ENCODE measurements at places on chromosomes 3 and 15.

- ATAC-seq, result no peak
Measured at GRCh38 chr3:167843886-167844285, 108.4 kb downstream of the SERPINI1 start.

DNA sequence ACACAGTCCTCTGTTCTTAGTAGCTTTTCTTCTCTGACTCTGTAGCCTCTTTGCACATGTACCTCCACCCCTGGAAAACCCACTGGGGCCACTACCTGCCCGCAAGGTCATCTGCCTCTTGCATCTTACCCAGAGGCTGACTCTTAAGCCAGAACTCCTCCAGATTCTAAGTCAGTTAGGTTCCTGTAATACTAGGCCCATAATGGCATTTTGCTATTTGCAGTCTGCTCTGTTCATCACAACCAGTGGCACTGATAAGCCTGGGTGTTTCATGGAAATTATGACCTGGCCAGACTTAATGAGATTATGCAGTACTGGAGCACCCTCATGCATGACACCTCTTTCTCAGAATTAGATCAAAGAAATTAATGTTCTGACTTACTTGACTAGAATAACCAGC is 31.7 kb upstream of the ATG7 start:
- ATAC-seq, result no peak

DNA sequence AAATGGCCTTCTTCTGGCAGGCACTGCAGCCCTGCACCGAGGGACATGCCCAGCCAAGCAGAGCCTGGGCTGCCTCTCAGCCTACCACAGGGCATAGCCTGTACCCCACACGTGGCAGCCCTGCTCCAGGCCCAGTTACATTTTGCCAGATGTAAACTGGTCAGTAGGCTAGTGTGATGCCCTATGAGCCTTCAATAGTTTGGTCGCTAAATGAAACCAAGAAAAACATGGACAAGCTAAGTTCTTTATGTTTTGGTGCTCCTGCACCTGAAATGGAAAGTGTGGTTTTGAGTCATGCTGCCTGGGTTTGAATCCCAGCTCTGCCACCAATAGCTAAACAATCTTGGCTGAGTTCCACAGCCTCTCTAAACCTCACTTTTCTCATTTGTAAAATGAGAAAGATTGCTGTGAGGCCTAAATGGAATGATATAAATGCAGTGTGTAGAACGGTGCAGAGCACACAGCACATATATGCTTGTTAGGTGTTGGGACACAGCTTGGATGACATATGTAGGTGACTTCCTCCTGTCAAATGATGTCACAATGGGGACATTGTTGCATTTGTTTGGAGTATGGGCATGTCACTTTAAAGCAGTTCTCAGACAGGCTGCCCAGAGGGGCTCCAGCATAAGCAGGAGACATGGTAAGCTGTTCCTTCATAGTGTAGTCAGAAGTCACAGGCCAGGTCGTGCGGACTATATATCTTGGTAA is 57.4 kb downstream of the ZBTB38 start:
- peak; percentile 32 for ATAC-seq

GRCh38 chr15:39285663-39286062 is 295.2 kb upstream of the THBS1 start:
- ATAC-seq, result peak; percentile 57

DNA sequence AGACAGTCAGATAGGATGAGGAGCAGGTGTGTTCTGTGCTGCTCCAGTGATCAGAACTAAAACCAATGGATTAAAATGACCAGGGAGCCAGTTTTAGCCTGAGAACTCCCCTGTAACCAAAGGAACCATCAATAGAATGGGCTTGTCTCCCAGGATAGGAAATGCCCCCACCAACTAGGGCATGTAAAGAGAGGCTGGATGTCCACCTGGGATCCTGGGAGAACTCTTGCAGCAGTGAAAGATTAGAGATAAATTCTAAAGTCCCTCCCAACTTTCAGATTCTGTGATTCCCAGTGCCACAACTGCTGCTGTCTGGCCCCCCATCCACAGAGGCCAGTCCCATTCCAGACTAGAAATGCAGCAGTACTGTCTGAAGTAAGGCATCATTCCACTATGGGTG is 33.8 kb downstream of the HDC start:
- no peak for ATAC-seq

DNA sequence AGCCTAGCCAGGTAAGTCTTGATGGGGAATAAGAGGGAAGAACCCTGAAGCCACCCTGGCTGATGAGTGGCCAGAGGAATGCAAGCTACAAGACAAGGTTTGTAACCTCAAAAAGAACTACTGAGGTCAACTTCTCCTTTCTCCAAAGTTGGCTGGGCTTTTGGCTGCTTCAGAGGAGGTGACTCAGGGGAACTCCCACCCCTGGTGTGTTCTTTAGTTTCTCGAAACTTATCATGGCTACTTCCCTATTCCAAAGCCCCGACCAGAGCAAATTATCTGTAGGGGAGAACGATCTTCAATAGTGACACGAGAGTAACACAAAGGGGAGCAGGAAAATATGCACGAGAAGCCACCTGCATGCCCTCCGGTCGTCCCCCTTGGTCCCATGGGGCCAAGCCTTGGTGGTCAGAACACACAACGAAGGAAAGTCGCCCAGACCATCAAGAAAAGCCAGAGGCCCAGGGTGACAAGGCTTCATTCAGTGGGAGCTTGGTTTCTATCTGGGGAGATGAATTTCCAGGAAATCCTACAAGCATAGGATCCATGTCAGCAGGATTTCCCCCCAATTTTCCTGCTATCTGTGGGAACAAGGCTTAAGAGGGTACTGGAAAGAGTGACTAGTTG is 6.5 kb upstream of the BCL2A1 start:
- no peak for ATAC-seq
